HL-60 (cell line): ENCODE measurements at places on chromosomes 2 and 18.
A peak's percentile ranks its signal among the peaks of the same experiment; 100 is the strongest.

GRCh38 chr2:26229595-26229994 is 14.8 kb downstream of the HADHA start:
- DNase-seq: no peak

GRCh38 chr18:63736876-63737275 is 34.1 kb downstream of the SERPINB11 start:
- no peak for DNase-seq

GRCh38 chr18:28114472-28114871 is 62.5 kb downstream of the CDH2 start:
- no peak for DNase-seq

DNA sequence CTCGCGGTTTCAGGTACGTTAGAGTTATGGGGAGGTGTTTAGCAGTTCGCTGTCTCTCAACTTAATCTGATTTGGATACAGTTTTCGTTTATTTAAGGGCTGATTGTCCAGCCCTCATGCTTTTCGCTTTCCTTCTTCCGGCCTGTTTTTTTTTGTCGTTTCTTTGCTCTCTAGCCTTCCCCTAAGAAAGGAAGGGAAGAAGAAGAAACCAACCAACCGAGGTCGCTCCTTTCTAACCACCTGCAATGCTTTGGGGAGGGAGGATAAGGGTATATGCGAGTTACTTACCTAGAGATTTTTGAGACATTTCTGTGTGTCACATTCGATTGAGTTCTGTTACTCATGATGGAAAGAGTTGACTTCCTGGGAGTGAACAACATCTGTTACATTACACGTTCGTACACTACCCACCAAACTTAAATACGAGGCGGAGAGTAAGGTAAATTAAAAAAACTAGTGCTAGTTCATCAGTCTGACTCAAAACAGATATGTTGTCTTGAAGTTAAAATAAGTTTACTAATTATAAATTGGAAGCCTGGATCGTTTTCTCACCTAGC is 918 bp downstream of the EIF5B start:
- DNase-seq: peak; percentile 25

DNA sequence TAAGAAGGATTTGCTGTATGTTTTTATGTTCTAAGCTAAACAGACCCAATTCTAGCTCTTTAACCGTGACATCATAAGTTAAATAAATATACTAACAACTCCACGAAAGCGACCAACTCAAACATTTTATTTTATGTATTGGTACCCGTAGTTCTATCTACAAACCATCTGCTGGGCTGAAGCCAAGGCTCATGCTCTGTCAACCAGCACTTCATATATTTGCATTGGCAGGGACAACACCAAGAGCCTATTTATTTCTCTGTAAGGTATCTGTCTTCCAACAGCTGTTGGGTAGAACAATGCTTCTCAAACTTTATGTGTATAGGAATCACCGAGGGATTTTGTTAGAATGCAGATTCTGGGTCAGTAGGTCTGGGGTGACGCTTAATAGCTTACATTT is 64.5 kb downstream of the PID1 start:
- DNase-seq: no peak

- no peak for DNase-seq
These were observed 6.1 kb downstream of the AFF3 start for GRCh38 chr2:100136310-100136709.

DNA sequence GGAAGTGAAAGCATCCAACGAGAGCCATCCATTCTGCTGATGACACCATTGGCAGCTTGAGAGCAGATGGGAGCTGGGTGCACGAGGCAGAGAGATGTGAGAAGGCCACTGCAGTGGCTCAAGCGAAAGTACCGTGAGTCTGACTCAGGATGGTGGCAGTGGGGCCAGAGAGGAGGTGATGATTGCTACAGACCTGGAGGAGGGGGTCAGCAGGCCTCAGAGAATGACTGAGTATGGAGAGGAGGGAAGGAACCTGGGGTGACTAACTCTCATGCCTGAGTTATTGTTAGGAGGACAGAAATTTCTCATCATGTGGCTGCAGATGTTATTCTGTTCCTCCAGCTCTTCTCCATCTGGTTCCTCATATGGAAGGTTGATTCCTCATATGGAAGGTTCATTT is 8.8 kb upstream of the ZBTB7C start:
- no peak for DNase-seq

- DNase-seq: no peak
These were observed 443.6 kb downstream of the TDRD15 start for GRCh38 chr2:21567395-21567794.

DNA sequence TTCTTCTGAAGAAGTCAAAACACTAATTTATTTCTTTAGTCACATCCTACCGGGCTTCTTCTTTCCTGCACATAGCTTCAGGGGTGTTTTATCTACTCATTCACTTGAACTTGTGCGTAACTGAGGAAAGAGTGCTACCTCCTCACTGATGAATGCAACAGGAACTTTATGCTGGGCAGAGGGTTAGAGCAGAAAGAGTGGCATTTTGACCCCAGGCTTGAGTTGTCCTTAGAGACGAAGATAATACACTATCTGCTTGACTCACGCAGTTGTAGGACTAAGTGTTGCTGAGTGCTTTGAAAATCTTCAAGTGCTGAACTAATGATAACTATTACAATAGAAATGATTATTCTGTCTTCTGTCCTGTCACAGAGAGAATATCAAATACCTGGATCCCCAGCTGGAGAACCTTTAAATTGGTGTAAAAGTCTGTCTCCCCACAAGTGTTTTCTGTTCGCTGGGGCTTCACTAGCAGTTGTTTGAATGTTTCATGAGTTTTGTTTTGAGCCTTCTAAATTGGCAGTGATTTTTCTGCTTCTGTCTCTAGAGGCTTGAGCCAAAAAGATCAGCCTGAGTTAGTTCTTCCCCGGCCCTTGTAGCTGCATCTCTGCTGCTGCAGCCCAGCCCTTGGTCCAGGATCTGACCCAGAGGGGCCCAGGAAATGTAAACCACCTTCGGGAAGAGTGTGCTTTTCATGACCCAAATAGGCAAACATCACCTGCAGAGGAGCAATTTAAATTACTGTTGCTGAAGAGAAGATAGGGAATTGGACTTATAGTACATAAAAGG is 86.3 kb upstream of the LGALSL start:
- no peak for DNase-seq

DNA sequence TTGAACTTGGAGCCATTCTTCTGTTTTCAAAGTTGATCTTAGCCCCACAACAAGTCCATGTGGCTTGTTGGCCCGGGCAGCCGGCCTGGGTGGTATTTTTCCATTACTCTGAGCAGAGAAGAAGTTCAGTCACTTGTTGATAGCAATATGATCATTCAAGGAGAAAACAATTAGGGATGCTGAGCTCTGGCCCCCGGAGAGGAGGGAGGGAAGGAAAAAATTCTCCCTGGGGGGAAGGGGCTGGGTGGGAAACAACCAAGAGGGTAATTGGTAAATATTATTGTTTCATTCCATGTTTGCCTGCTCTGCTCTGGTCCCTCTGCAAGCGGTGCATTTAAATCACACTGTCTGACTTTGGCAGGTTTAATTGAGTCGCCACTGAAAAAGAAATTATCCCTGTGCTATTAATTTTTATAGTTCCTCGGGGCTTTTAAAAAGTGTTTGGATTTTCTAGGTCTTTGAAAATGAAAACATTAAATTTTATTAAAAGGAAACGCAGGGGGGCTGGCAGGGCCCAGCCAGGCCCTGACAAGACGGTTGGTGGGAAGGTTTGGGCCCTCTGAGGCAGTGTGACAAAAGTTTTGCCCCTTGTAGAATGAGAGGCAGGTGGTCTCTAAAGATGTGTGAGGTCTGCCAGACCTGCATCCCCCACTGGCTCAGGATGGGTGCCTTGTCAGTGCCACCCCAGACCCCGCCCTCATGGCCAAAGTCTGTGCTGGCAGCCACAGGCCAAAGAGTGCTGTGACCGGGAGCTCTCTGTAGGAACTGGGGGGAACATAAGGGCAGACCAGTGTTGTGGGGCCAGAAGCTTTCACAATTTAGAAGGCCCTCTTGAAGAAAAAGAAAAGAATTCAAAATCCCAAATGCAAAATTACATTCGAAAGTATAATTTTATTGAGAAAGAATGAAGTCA is 52.5 kb upstream of the SLC14A2 start:
- no peak for DNase-seq

- DNase-seq: no peak
These were observed 190.7 kb downstream of the GBX2 start for GRCh38 chr2:235977445-235977844.

DNA sequence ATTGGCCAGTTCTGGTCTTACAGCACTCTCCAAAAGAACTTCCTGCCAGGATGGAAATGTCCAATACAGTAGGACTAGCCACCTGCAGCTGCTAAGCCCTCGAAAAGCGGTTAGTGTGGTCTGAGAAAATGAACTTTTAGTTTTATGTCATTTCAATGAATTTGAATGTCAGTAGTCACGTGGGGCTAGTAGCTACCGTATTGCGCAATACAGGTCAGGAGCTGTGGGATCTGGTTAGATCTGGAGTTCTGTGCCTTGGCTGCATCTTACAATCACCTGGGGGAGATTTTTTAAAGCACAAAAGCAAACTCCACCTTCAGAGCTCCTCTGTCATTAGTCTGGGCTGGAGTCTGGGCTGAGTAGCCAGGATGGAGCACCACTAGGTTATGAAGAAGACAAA is 35.9 kb downstream of the C1QL2 start:
- no peak for DNase-seq

DNA sequence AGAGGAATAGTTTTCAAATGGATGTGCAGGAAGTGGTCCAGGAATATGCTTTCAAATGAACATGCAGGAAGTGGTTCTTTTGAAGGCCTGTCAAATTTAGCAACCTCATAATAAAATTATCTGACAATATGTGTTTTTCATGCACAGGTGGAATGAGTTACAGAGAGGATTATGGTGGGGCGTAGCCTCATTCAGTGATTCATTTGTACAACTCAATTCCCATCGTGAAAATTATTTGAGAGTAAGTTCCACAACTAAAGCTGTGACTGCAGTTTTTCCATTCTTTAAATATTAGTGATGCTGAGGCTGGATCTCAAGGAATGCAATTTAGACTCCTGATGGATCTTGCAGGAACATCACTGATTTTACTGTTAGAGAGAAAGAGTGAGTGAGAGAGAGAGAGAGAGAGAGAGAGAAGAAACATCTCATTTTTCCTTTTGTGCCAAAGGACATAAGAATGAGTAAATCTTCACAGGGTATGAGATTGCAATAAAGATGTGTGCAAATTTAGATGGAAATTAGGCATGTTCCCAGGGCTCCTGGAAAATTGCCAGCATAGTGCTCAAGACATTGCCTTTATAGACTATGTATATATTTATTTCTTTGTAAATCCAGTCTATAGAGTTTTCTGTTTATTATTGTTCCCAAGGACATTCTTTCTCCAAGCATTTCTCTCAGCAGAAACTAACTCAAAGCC is 394.9 kb upstream of the ZEB2 start:
- no peak for DNase-seq

DNA sequence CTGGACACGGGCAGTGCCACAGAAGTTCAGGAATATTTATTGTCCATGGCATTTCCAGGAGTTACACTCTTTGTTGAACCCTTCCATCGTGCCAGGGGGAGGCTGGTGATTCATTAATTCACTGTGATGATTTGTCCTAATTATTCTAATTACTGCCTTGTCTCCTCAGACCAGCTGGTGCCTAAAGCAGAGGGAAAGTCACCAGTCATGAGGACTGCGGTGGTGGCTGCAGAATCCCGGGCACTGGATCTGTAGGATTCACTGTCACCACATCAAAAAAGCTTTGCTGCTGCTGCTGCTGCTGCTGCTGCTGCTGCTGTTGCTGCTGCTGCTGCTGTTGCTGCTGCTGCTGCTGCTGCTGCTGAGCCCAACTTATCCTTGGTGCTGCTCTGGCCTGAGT is 908.2 kb downstream of the TSN start:
- no peak for DNase-seq

GRCh38 chr2:171895786-171896185 is 1.7 kb upstream of the SLC25A12 start:
- no peak for DNase-seq

DNA sequence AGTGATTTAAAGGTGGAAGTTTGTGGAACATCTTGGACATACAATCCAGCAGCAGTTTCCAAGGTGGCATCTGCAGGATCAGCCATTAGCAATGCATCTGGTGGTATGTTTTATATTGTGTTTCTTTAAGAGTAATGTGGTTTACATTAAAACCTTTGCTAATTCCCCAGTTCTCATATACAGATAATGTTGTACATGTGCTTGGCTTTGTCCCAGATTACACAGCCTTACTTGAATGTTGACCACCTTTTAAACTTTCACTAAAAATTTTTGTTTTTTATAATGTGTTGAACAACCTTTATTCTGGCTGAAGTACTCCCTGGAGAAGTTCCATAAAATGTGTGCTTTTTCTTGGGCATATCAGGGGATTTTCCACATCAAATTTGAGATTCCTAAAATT is 57.5 kb downstream of the MIB1 start:
- DNase-seq: no peak

DNA sequence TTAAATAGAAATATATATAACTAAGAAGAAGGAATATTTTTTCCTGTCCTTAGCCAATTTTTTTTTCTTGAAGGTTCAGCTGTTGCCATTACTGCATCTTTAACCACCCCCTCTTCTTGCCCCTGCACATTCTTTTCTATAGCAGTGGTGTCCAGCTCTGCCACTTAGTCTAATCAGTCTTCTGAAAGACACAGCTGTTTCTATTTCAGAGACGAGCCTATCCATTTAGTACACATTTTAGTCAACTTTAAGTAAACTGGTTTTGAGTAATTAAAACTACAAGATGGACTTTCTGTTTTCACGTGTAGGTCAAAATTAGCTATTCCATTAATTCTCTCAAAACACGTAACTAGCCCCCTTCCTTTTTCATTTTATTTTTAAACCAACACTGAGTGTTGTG is 21.0 kb downstream of the SPOPL start:
- DNase-seq: no peak

DNA sequence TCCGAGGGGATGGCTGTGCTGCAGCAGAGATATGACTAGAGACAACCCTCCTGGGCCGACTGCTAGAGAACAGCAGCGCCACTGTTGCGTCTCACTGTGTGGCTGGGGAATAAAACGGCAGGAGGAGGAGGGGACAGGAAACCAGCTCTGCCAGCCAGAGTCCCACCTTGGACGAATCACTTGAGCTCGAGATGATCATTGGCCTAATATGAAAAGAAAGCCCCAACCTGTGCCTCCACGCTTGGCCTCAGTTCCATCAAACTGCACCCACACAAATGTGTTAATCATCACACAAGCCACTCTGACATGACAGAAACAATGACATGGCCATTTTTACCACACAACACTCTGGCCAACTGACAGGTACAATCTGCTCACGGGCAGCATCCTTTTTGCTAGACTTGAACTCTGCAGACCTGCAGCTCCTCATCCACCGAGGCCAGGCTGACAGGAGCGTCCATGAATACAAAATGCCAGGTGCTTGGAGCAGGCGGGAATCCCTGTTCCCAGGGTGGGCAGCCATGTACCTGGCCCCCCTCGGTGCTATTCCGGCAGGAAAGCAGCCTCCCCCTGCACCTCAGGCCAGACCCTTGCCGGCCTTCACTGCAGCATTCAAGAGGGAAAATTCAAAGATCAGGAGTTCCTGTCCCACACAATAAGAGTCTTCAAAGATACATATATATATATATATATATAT is 52.3 kb downstream of the PARD6G start:
- DNase-seq: no peak

- no peak for DNase-seq
These were observed 562.0 kb upstream of the TNP1 start for GRCh38 chr2:217421834-217422233.
